ENCODE measurements at places on chromosomes 6 and 20.

- DNase-seq, result no peak
Observed at GRCh38 chr6:18243302-18243893, 20.9 kb downstream of the DEK start.

GRCh38 chr6:39357998-39358686 lies 35.6 kb upstream of the KCNK16 start:
- peak; percentile 30 for DNase-seq

- DNase-seq, result no peak
Observed at GRCh38 chr6:7137335-7138045, 29.7 kb downstream of the RREB1 start.

DNA sequence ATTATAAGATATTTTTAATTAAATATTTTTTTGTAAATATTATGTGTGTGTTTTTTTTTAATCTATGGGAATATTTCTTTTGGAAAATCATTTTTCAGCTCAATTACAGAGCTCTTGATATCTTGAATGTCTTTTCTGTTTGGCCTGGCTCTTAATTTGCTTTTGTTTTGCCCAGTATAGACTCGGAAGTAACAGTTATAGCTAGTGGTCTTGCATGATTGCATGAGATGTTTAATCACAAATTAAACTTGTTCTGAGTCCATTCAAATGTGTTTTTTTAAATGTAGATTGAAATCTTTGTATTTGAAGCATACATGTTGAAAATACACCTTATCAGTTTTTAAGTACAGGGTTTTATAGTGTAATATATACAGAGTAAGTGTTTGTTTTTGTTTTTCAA lies 2.6 kb downstream of the ID4 start:
- no peak for DNase-seq

DNA sequence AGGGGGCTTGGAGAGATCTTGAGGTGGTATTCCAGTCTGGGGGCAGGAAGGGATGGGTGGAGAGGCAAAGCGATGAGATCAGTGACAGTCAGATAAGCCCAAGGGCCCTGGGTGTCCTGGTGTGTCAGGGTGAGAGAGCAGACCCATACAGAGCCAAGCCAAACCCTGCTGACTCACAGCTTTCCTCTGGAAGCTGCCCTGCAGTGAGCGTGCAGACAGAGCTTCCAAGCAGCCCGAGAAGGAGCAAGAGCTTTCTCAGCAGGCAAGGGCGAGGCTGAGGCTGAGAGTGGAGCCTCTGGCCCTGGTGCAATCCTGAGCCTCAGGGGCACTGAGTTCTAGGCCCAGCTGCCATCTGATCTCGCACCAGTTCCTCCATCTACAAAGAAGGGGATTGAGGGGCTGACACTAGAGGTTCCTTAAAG lies 91.1 kb upstream of the HIVEP1 start:
- DNase-seq, result no peak

DNA sequence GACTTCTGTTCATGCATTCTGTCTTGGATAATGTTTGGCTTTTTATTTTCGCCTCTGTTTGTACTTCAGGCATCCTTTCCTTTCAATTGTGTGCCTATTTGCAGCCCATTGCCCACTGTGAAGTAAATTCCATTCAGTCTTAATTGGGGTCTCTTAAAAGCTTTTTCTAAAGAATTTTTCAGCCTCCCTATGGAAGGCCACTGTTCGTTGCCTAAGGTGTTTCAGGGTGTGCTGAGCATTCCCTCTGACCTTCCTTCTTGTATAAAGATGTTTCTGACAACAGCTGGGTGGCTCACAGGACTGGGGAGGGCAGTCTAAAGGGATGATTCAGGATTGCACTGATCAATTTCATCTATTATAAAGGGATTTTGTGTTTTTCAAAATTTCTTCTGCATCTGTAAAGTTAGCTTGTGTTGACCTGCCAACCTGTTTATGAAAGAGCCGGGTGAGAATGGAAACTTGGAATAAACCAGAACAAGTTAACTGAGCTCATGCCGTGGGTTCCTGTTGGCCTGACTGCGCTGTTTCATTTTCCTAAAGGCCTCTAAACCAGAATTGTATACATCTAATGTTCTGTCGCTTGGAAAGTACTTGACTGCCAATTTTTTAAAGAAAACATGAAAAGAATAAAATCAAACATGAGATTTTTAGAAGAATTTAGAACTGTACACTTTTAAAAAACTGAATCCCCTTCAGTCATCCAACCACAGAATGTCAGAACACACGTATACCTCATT lies 14.3 kb downstream of the PHACTR2 start:
- no peak for DNase-seq

- no peak for DNase-seq
Observed at GRCh38 chr20:37845241-37845681, 57.7 kb upstream of the VSTM2L start.

- no peak for DNase-seq
Observed at GRCh38 chr6:35154262-35154661, 13.1 kb upstream of the TCP11 start.

DNA sequence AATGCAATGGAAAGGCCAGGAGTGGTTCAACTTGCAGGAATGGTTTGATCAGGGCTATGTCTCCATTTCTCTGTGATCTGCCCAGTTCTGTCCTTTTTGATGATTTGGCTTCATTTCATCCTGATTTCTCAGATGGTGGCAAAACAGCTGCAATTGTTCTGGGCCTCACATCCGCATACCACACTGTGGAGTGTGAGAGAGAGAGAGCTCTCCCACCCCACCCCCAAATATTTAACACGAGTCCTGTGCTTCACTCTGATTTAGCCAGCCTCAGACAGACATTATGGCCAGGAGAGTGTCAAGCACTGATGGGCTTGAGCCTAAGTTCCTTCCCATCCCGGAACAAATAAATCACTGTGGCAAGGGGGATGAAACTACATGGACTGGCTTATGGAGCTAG lies 284.6 kb downstream of the CDC5L start:
- DNase-seq, result no peak

DNA sequence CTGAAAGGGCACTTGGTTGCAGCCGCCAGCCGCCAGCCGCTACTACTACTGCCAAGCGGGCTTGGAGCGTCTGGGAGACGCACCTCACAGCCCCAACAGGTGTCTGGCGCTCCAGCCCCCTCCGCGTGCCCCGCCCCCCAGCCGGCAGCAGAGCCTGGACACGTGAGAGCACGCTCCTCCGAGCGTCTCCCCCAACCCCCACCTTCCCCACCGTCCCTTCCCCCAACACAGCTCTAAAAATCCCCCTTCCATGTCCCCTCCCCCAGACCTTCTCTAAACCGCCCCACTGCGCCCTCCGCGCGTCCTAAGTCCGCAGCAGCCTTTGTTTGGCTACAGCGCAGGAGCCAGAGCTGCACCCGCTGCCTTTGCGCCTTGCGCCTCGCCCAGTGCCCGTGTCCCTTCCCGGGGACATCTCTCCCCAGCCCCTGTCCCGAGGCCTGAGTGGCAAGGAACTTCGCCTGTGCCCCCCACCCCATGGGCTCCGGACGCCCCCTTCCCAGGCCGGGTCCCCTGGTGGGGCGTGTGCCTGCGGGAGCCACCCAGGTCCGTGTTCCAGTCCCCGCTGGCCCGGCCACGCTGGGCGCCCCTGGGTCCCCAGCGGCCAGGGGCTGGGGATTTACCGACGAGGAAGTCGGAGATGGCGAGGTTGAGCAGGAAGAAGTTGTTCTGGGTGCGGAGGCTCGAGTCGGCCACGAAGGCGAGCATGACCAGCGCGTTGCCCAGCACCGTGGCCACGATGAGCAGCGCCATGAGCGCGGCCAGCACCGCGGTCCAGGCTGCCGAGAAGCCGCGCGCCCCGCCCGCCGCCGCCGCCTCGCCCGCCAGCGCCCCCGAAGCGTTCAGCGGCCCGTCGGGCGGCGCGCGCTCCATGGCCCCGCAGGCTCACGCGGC lies 732 bp downstream of the HRH3 start:
- DNase-seq, result no peak

DNA sequence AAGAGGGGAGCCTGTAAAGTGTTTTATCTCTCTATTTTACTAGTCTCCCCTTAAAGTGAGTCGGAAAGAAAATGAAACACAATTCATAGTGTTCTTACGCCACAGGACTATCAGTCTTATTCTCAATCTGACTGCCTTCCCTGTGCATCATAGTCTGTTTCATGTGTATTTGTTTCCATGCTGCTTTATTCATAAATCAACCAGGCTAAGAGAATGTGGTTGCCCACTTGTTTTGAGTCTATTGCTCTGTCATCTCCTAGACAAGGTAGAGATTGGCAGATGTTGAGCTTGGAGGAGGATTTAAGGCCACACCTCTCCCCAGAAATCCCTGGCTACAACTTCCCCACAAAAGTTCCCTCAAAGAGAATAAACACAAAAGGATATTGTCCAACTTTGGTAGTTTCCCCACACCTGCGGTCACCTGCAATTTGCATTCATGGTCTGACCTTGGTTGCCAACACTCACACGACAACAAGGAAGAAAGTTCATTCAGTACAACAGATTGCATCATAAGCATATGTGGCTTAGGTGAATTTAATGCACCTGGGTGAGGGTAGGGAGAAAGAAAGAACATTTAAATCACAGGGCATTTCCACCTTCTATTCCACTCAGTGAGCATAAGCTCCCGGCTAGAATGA lies 167.1 kb upstream of the FBXL4 start:
- DNase-seq, result no peak

GRCh38 chr20:11844691-11845090 lies 73.0 kb upstream of the BTBD3 start:
- DNase-seq, result no peak

GRCh38 chr6:42017021-42017643 lies 33.2 kb upstream of the TAF8 start:
- no peak for DNase-seq

DNA sequence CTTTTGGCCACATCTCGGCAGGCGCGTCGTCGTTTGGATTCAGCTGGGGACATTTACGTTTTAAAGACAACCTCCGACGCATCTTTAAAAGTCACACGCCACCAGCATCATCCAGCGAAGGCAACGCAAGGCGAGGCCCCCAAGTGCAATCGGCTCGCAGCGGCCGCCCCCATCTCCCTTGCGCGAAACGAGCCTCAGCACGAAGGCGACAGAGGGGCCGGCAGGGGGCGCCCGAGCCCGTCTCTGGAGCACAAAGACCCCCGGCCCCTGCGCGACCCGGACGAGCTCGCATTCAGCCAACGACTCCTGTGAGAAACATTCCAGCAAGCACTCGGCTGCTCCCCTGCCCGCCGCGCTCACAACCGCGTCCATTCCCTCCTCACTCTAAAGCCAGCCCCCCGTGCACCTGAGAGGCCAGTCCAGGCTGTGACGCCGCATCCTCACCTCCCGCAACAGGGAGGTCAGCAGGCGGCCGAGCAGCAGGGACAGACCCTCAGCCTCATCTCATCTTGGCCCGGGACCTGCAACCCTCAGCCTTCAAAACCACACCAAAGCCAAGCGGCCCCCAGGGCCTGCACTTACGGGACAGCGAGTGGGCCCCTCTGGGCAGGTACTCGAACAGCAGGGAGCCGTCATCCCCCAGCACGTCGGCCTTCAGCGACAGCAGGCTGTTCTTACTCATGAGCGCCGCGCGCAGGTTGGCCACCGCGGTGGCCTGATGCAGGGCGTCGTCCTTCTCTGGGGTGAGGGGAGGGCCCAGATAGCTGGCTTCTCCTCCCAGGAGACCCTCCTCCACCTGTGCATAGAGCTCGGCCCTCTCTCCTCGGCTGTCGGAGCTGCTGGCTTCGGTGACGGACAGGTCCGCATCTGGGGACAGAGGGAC lies 35.8 kb downstream of the SLC2A4RG start:
- DNase-seq, result no peak

DNA sequence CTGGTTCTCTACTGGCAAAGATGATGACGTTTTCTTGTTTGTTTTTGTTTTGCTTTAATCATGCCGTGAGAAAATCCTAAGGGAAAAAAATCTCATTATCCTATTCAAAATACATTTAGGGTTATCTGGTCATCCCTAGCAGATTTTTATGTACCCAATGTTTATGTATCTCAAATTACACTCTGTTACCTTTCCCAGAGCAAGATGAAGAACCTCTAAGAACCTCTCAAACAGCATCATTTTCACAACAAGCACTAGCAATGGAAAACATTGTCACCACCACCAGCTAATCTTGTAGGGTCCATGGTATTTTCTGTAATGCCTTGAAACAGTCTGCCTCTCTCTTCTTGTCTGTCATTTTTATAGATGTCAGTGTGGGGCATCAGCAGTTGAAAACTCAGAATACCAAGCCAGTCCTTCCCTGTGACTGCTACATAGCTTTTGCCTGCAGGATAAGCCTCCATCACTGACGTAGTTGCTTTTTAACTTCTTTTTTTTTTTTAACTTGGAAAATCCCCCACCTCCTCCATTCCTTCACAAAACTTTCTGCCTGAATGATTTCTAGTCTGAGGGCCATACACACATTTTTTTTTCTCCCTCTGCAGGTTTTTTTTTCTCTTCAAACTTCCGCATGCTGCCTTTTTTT lies 2.4 kb upstream of the SNAP25 start:
- no peak for DNase-seq

- DNase-seq, result no peak
Observed at GRCh38 chr20:34529742-34530141, 13.5 kb downstream of the DYNLRB1 start.

DNA sequence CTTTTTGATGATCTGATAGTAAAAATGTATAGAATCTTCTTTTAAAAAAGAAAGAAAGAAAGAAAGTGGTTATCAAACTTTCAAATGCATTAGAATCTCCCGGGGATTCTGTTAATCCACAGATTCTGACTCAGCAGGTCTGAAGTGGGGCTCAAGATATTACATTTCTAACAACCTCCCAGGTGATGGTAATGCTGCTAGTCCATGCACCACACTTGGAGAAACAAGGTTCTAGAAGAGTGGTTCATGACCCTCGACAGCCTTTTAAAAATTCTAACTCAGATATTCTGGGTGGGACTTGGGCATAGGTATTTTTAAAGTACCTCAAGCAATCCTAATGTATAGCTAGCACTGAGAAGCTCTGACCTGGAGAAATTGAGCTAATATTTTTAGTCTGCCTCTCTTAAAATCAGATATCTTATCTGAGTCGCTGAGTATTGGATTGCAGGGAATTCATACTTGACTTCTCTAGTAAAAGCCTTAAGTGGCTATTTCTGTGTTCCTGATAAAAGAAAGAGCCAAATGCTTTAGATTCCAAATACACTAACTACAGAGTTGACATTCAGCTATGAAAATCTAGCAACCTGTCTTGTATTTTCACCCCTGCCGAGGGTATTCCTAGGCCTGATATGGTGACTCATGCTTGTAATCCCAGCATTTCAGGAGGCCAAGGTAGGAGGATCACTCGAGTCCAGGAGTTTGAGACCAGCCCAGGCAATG lies 252.4 kb downstream of the PHACTR1 start:
- DNase-seq, result no peak

- no peak for DNase-seq
Observed at GRCh38 chr6:122947355-122947754, 48.7 kb upstream of the CLVS2 start.

GRCh38 chr6:7910654-7911344 lies at the start of gene TXNDC5:
Gene TXNDC5, minus strand, starts transcription at chr6:7910788. Its CDS starts 12 bp downstream, at chr6:7910776.
- DNase-seq, result peak; percentile 26

GRCh38 chr20:15937179-15937578 lies 636.1 kb downstream of the KIF16B start:
- DNase-seq, result no peak

Data from NCI-H2081 treated with DMSO at 0.1 percent for 48 hours (cell line).